ENCODE measurements at places on chromosomes 3 and 15.

GRCh38 chr15:39400821-39401550 is 179.9 kb upstream of the THBS1 start:
- peak; percentile 27 for DNase-seq

- DNase-seq, result no peak
Observed at GRCh38 chr3:13795816-13796215, 84.1 kb downstream of the WNT7A start.

GRCh38 chr3:134487406-134487805 is 1.5 kb downstream of the CEP63 start:
- DNase-seq, result peak; percentile 88

DNA sequence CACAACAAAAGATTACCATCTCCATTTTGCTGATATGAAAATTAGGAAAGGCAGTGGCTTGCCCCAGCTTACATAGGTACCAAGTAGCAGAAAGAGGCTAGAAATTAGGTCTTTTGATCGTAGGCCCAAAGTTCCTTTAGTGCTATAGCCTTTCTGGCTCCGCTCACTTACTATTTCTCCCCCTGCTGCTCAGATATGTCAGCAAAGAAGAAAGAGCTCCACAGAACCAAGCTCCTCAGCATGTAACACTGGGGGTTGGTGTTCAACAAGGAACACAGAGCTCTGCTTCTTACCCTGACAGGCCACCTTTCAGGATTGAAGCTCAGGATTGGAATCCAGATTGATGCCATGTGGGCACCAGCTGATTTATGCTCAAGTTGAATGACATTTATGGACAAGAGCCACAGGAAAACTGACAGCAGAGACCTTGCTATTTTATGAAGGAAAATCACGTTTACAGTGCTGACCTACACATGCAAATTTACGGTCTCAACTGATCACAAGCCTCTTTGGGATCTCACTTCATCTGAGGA is 6.1 kb upstream of the IL12A start:
- no peak for DNase-seq

GRCh38 chr3:158419820-158420653 is 151.0 kb upstream of the MLF1 start:
- DNase-seq, result no peak

DNA sequence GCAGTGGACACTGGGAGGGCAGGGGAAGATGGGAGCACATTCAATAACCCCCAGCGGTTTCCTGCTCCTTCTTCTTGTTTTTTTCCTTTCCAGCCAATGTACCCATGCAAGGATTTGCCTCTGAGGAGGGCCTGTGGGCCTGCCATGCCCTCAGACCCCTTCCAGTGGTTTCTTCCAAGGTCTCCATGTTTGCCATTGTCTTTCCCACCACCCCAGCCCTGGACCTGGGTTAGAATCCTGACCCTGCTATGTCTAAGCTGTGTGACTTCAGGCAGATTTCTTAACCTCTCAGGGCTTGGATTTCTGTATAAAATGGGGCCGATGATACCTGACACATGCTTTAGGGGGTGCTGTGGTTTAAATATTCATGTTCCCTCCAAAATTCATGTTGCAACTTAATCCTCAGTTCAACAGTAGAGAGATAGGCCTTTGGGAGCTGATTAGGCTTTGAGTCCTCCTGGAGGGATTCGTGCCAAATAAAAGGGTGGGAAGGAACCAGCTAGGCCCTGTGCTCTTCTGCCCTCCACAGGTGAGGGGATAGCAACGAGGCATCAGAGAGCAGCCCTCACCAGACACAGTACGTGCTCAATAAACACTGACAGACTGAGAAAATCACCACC is 46.3 kb upstream of the FLNB start:
- peak; percentile 62 for DNase-seq

GRCh38 chr3:54213907-54214306 is 91.6 kb downstream of the CACNA2D3 start:
- DNase-seq, result no peak

- no peak for DNase-seq
Observed at GRCh38 chr3:49668861-49669260, 5.3 kb upstream of the APEH start.

DNA sequence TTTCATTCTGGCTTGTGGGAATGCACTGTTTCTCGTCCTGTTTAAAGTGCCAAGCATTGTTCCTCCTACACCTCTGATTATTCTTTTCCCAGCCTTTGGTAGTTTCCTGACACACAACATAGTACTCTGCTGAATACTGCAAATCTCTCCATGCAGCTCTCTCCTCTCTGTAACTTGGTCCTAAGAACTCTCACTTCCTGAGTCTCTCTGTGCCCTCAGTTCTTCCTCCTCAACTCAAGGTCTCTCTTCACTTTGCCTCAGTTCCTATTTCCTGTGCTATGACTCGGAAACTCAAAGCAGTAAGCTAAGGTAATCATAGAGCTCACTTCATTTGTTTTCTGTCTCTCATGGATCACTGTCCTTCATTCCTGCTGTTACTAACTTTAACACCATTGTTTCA is 113.4 kb downstream of the ZNF280D start:
- peak; percentile 1 for DNase-seq

DNA sequence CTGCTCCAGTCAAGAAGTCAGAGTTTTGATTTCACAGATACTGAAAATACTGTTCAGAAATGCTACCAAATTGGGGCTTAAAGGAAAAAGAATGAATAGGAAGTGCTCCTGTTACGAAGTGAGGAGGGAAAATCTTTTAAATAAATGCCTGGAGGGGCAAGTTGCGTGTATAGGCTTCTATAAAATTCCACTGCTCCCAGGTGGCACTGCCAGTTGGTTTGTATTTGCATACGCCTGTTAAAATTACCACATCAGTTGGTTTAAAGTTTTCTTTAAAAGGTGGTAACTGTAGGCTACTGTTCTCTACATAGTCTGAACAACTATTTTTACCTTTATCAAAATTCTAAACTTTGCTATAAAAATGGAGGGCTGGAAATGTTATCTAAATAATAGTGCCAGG is 123.5 kb downstream of the DLG1 start:
- DNase-seq, result no peak

DNA sequence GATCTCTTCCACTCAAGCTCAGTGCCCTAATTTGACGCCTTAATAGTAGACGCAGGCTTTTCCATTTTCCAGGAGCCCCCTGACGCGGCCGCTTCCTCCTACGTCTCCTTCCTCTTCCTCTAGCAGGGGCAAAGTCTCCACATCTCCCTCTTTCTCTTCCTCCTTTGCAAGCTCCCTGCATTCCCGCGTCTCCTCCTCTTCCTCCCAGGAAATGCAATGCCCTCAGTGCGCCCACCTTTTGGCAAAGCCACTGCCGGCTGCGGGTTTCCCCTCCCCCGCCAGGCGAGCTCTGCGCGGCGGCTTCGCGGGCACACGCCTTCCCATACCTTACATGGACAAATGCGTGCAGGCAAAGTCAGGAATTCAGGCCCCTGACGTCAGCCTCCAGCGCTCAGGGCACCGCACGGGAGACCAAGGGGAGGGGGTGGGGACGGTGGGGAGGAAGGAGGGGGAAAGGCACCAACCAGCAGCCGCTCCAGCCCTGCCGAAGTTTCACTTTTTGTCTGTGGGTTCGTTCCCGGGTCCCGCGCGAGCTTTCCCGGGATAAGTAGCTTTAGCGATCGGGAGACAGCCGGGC is 432 bp upstream of the LPP start:
- DNase-seq, result peak; percentile 72

GRCh38 chr3:171133337-171133736 is 106.8 kb upstream of the SLC2A2 start:
- peak; percentile 51 for DNase-seq

GRCh38 chr3:172846103-172846561 is 95.6 kb downstream of the ECT2 start:
- DNase-seq, result peak; percentile 47

- DNase-seq, result peak; percentile 93
Observed at GRCh38 chr3:187743195-187744141, 1.8 kb downstream of the BCL6 start.

DNA sequence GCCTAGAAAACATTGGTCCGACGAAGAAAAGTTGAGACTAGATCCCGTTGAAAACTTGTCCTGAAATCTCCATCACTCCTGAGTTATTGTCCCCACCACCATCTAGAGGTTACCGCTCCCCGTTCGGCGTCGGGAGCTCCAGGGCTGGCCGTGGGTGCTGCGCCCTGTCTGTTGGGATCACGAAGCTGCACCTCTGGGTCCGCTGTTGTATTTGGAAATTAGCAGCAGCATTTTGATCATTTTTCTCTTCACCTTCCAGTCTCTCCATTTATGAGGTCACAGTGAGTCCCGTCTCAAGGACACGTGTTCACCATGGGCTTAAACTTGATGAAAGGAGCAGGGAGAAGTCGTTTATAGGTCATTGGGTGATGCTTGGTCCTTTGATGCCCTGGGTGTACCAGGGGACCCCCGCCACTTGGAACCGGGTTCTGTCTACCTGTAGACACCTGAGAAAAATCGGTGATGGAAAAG is 565 bp downstream of the MANF start:
- DNase-seq, result no peak

DNA sequence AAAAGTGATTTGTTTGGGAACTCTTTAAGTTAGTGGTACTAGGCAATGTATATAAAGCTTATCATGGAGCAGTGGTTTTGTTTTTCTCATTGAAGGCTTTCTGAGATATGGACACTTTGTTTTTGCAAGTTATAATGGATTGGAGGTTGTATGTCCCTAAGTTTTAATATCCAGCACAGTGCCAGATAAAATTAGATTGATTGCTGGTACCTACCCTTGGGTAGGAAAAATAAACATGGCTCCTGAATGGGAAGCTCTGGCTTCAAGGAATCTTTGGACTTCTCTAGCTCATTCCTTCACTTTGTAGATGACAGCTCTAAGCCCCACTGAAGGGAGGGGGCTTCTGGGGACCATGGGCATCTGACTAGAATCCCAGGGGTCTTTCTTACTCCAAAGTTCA is 81.8 kb upstream of the SKOR1 start:
- no peak for DNase-seq

- no peak for DNase-seq
Observed at GRCh38 chr3:120022729-120023128, 71.5 kb downstream of the GSK3B start.

- no peak for DNase-seq
Observed at GRCh38 chr3:30124435-30125370, 481.7 kb upstream of the TGFBR2 start.

Data from inflammatory macrophage treated with lipopolysaccharide for 4 hours (primary cell).